ENCODE measurements at places on chromosomes 7 and 10. TPM values are rescaled to one million over a fixed set of nuclear protein-coding genes. Genes with fewer than 3 reads are reported as not detected.

The TCERG1L gene
- total RNA-seq, result not detected

The H2BK1 gene
- not detected for total RNA-seq

The PRLHR gene
- total RNA-seq, result not detected

The MBL2 gene
- total RNA-seq, result not detected

The AKR1C8 gene
- total RNA-seq, result not detected

The CPA2 gene
- not detected for total RNA-seq

The IFT22 gene
- total RNA-seq, result 14.8 TPM

The ZNF655 gene
- 4.0 TPM for total RNA-seq

The MYPN gene
- not detected for total RNA-seq

The MYL10 gene
- total RNA-seq, result not detected

The ARL4A gene
- total RNA-seq, result 315 TPM

The SNX8 gene
- 10.7 TPM for total RNA-seq

The WIPF3 gene
- total RNA-seq, result not detected

The ZDHHC6 gene
- total RNA-seq, result 20.5 TPM

The BUB3 gene
- 148 TPM for total RNA-seq

The CACNB2 gene
- total RNA-seq, result under 0.01 TPM

The PRR15 gene
- total RNA-seq, result not detected

The CLDN3 gene
- total RNA-seq, result 0.26 TPM

The TACC2 gene
- total RNA-seq, result 3.4 TPM

The LANCL2 gene
- 18.3 TPM for total RNA-seq

Measured in dermis microvascular lymphatic vessel endothelial cell (primary cell).